ENCODE measurements at places on chromosomes 5 and 9. TPM values are rescaled to one million over a fixed set of nuclear protein-coding genes. Genes with fewer than 3 reads are reported as not detected.

Gene SAXO1
- 0.30 TPM for polyA plus RNA-seq

GRCh38 chr5:31408814-31409213 lies 123.1 kb downstream of the DROSHA start:
- DNase-seq, result no peak

- no peak for DNase-seq
Measured at GRCh38 chr5:160315968-160316367, 3.6 kb upstream of the CCNJL start.

DNA sequence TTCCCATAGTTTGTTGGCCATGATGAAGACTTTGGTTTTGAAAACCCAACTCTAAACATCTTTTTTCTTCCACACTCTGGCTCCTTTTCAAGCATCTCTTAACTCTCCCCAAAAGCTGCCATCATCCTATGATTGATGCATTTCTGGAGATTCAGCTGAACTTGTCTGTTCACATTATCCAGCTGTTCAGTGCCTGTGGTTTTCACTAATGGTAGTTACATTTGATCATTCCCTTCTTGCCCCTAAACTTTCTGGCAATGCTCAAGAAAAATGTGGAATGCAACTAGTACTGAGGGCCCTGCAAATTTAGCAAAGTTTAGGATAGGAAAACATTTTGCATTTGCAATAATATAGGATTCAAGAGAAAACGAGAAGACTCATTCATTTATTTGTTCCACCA lies 267.5 kb downstream of the ENC1 start:
- no peak for DNase-seq

- DNase-seq, result no peak
Measured at GRCh38 chr9:119284587-119285337, 84.5 kb downstream of the BRINP1 start.

GRCh38 chr9:15349892-15350761 lies 43.1 kb upstream of the TTC39B start:
- DNase-seq, result no peak

DNA sequence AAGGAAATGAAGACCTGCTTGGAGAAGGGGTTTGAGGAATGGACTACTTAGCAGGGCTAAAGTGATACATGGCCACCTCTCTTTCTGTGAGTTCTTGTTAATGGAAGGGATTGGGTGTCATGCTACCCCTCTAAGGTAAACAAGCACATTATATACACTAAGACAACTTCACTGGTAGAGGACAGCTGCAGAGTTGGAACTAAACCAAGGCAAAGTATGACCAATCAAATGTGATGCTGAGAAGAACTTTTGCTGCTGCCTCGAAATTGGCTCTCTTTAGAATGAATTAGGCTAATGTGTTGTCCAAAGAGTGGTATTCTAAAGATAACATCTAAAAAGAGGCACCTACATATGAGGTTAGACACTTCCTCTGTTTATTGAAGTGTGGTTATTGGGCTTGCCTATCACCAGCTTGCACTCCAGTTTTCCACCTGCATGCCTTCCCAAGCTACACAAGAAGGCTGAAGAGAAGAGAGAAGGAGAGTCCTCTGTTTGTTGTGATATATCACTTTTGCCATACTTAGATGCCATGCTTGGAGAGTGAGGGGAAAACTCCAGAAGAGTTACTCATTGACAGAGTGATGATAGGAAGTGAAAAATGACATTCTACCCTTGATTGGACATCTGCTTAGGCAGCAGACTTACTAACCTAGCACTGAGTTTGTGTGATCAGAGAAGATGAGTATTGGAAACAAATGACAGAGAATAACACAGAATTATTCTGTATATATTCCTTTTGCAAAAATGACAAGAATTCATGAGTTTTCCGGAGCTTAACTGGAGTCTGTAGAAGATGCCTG lies 536.1 kb downstream of the ZNF608 start:
- DNase-seq, result no peak

DNA sequence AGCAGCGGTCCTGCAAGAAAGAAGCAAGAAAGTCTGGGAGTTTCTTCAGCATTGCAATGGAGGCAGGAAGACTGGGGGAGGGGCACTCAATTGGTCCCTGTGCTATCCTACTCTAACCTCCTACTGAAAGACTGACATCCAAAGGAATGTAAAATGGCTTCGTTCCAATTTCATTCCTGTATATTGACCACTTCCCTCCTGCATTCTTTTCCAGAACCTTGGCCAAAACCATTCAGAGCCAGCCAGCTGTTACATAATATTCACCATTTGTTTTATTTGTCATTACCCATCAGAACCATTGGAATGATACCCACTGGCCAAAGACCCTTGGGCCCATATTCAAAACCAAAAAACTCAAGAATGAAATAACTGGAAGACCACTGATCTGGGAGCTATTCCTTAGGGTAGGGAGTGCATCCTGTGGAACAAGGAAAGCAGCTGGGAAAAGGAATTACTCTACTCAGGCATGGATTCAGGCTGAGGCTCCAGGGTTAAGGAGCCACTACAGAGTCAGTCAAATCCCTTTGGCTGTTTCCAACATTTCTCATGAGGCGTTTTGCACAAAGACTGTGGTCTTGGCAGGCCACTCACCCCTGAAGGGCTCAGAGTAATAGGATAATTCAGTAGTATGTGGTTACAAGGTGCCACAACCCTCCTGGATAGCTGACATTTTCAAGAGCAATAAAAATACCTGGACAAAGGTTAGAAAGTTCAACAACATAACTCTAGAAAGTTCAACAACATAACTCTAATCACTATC lies 148.7 kb upstream of the SLC1A3 start:
- no peak for DNase-seq

DNA sequence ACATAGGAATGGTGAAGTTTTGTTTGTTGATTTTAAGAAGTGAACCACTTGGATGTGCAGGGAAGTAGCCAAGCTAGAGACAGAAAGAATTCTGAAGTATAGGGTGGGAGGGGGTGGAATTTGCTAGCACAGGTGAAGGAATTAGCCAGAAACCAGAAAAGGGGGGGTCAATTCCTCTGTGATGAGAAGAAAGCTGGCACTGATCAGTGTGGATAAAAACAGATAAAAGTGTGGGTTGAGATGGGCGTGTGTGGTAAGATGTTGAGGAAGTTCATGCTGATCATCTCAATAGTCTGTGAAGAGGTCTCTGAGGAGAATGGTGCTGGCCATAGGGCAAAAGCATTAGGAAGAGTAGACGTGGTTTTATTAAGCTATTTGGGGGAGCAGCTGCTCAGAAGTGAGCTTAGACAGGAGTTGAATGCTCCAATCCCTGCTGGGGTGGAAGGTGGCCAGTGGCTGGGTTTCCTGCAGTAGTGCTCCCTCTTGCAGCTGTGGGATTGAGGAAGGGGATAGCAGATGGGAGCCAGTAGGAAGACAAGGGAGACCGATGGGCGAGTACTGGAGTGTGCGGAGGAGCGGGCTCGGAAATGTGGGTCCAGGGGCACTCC lies 88.7 kb upstream of the ELL2 start:
- no peak for DNase-seq

GRCh38 chr5:6950250-6950649 lies 237.0 kb downstream of the TENT4A start:
- no peak for DNase-seq

DNA sequence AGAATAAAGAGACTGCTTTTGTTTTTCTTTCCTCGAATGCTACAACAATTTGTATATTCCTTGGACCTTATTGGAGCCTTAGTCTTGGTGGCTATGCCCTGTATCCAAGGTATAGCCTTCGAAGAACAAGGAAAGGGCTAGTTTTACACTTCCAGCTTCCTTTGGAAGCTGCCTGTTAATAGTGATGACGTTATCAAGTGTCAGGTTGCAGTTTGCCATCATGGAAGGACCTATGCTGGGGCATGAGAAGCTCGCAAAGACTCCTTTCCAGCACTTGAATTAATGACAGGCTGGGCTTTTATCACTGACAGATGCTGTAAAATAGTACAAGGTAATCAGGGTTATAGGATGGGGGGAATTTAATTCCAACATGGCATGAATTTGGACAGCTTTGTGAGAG lies 157.9 kb downstream of the KDM4C start:
- no peak for DNase-seq

DNA sequence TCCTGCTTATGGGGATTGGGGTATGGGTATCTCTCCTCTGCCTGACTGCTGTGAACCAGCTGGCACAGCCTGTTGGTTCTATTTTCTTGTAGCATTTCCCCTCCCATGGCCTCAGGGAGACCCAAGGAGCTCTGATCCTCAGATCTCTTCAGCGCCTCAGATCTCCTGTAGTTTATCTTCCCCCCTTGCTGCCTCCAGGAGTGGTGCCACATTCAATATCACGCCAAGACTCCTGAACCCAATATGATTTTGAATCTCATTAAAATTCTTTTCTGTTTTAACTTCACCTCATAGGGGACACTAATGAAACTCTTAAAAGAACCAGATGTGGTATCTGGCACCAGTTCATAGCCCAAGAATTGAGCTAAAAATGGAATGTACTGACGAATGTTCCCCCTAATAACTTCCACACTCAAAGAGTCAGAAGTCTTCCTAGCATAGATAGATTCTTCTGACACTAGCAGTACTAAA lies 59.6 kb upstream of the LIFR start:
- no peak for DNase-seq

Measured in left renal pelvis (tissue), 4 donors.